ENCODE measurements at places on chromosomes 3 and 15.

GRCh38 chr15:24682002-24682401 lies 6.4 kb downstream of the NPAP1 start:
- no peak for DNase-seq

DNA sequence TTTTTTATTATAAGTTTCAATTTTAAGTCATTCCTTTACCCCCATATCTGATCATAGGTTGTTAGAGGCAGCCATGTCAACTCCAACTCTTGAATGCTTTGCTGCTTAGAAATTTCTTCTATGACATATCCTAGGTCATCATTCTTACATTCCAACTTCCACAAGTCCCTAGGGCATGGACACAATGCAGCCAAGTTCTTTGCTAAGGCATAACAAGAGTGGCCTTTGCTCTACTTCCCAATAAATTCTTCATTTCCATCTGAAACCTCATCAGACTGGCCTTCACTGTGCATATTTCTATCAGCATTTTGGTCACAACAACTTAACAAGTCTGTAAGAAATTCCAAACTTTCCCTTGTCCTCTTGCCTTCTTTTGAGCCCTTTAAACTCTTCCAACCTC lies 28.5 kb downstream of the TRIM42 start:
- DNase-seq: no peak

DNA sequence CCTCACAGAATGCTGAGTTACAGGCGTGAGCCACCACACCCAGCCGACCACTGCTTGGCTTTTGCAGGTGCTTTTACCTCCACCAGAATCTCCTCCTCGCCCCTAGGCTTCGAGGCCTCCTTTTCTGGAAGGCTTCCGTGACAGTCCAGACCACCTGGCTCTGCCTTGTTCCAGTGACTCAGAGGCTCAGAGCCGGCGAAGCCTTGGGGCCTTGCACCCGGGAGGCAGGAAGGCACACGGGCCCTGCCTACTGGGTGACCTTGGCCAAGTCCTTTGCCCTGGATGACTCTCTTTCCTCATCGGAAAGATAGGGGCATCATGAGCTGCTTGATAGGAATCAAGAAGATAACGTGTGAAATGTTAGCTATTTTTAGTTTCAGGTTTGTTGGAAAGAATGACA lies 31.3 kb upstream of the FURIN start:
- DNase-seq: no peak

DNA sequence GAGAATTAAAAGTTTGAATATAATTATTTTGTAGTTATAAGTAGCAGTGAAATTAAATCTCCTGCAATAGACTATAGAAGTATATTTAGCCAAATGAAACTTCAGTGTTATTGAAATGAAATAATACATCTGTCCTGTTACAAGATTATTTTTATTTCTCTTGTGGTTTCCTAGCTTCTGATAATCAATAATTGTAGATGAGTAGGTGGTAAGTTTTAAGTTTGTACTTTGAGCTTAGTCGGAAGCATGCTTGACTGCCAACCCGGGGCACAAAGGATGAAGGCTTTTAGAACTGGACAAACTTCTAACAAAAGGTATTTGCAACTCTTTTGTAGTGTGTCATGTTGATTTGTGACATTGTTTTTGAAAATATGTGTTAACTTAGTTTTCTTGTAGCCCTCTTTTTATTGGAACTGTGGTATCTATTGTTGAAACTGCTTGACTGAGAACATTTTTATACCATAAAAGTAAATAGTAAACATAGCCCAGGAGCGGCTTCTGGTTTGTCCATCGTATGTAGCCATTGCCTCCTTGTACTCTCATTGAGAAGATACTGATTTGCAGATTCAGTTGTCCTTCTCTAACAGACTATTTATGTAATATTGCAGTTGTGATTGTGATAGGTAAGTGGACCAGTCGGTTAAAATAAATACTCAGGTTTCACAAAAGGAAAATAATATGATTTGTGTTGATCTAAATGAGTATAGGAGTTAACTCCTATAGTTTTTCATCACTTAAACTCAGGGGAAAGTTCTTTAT lies 2.9 kb downstream of the CTNNB1 start:
- no peak for DNase-seq

DNA sequence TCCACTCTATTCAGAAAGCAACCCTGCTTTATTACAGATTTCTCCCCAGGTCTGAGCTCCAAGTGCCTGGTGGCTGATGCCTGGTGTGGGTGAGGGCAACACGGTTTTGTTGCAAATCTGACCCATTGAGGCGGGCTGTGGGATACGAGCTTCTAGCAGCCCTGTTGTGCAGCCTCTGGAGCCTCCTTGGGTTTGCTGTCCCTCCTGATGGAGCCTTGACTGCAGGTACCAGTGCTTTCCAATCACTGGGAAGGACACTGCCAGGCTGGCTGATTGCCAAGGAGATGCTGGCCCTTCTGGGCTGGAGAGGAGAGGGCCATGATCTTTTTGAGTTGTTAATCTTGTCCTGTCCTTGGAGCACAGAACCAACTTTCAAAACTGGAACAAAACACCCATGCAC lies 151.0 kb upstream of the RGMA start:
- no peak for DNase-seq

- peak; percentile 60 for DNase-seq
These were observed 126.2 kb upstream of the RASGRP1 start for GRCh38 chr15:38690719-38691332.

GRCh38 chr3:119673875-119674274 lies 3.3 kb downstream of the COX17 start:
- no peak for DNase-seq

- no peak for DNase-seq
These were observed 41.8 kb upstream of the GOLM2 start for GRCh38 chr15:44246521-44247268.

DNA sequence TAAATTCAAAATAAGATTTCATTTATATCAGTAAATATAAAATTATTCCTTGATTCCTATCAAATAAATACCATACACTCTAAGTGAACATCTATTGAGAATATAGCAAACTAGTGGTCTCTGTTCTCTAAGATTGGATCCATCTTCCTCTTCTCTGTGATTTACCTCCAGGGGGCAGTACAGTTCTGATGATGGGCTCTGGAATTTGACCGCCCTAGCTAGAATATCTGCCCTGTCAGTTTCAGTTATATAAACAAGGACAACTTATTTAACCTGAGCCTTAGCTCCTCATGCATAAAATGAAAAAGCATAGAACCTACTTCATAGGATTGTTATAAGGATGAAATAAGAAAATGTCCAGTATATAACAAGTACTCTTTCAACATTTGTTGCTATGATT lies 171.1 kb upstream of the CCDC54 start:
- peak; percentile 28 for DNase-seq

DNA sequence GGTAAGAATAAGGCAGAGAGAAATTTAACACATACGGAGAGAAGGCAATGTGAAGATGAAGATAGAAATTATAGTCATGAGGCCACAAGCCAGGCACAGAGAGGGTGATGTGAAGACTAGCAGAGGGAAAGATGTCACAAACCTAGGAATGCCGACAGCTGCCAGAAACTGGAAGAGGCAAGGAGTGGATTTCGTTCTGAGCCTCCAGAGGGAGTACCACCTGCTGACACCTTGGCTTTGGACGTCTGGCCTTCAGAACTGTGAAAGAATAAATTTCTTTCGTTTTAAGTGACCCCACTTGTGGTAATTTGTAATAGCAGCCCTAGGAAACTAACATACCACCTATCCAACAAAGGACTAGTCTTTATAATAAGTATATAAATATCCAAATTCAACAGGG lies 5.0 kb upstream of the SGO1 start:
- DNase-seq: no peak

- no peak for DNase-seq
These were observed 172.6 kb downstream of the IL5RA start for GRCh38 chr3:2937592-2937991.

GRCh38 chr3:141412936-141413354 lies 44.6 kb downstream of the ZBTB38 start:
- DNase-seq: no peak

- no peak for DNase-seq
These were observed 219.4 kb upstream of the THBS1 start for GRCh38 chr15:39361497-39361896.

DNA sequence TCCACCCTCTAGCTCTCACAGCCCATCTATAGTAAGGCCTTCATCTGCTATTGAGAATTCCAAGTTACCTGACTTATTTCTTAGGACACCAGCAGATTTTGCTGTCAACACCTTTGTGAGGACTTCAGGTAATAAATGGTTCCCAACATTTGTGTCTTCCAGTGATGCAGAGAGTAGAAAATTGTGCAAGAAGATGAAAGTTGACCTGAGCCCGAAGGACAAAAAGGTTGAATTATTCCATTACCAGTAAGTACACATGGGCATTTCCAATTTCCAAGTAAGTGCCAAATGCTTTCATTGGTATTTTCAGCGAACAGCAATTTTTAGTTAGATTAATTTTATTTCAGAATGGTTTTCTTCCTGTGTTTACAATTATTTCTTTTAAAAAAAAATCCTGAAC lies 35.4 kb downstream of the PDIA5 start:
- DNase-seq: no peak

- DNase-seq: no peak
These were observed 19.3 kb downstream of the GRK7 start for GRCh38 chr3:141782386-141782932.

- DNase-seq: no peak
These were observed 711.1 kb upstream of the GOLIM4 start for GRCh38 chr3:168806871-168807270.

DNA sequence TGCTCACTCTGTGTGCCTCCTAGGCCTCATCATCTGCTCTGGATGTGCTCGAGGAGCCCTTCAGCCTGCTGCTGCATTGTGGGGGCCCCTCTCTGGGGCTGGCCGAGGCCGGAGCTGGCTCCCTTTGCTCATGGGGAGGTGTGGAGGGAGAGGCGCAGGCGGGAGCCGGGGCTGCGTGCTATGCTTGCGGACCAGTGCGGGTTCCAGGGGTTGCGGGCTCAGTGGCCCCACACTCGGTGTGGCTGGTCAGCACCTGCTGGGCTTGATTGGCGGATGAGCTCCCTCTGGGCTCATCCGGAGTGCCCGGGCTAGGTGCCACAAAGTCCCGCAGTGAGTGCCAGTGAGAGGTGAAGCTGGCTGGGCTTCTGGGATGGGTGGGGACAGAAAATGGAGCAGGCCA lies 264.2 kb downstream of the SI start:
- no peak for DNase-seq

GRCh38 chr3:31523543-31523942 lies 9.2 kb upstream of the STT3B start:
- no peak for DNase-seq

DNA sequence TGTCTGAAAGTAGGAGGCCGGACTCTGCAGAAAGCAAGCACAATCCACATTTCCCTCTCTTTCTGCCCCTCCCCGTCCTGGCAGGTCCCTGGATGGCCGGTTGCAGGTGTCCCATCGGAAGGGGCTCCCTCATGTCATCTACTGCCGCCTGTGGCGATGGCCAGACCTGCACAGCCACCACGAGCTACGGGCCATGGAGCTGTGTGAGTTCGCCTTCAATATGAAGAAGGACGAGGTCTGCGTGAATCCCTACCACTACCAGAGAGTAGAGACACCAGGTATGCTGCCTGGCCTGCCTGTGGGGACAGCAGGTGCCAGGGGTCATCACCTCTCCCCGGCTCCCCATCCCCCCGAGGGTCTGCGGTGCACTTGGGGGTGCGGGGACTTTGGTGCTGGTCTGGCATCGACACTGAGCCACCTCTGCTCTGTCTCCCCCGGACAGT lies 89.6 kb downstream of the AAGAB start:
- no peak for DNase-seq

DNA sequence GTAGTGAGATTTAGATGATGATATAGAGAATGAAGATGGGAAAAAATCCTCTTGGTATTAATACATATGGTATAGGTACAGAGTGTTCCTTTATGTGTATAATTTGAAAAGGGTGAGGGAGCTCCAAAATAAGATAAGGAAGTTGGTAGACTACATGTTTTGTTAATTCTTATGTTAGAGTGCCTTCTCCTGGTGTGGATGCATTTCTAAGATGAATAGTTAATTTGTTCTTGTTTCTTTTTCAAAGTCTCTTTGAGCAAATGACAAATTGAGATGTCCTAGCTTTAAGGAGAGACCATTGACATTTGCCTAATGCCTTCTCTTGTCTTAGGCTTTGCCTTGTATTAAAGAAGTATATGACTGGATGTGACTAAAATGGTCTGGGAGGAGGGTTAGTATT lies 34.1 kb downstream of the AKAP13 start:
- peak; percentile 62 for DNase-seq

DNA sequence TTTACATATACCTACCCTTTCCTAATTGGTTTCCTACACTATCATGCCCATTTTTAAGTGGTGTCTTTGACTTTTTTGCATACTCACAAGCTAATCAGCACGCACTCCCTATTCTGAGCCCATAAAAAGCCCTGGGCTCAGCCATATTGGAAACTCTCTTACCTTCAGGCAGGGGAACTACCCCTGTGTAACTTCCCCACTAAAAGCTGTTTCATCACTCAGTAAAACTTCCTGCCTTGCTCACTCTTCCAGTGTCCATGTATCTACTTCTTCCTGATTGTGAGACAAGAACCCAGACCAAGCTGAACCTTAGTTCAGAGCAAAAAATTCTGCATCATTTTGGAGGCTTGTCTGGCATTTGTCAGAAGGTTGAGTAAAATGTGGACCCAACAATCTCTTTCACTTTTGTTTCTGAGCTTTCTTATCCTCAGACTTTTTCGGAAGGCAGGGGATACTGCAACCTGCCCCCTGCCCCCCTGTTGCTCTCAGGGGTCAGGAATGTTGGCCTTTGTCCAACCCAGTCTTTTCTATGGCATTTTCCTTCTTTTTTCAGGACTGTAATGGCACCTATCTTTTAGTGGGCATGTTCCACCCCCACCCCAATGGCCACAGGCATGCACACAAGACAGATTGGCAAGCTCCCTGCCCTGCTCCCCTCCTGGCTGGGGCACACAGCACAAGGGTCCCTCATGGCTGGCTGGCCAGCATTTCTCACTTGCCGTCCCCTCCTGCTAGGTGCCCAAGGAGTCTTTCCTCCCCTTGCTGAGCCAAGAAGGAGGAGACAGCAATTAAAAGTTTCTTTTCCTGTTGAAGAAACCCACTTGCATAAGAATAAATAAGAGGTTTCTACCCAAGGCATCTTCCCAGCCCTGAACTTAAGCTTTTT lies 26.3 kb upstream of the TMEM45A start:
- DNase-seq: peak; percentile 84

GRCh38 chr15:83587091-83587490 lies 66.8 kb upstream of the ADAMTSL3 start:
- no peak for DNase-seq

DNA sequence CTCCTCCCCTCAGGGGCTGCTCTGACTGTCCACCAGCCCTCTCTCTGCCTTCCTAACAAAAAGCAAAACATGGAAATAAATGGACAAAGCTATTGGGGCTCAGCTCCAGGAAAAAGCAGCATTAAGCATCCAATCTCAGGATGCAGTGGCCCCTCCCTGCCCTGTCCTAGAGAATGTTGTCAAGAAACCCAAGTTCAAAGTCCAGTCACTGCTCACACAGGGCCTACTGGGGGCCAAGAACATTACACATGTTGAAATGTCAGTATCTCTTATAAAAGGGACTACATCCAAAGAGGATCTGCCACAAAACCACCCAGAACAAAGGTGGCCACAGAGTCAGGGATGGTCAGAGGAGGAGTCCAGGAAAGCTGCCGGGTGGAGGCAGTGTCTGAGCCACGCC lies 7.6 kb upstream of the GRIP2 start:
- DNase-seq: no peak

Measured in AML-193 (cell line).